Upper lobe of right lung (tissue), 1 donor: ENCODE measurements at places on chromosomes 11 and 22. TPM values are rescaled to one million over a fixed set of nuclear protein-coding genes. Genes with fewer than 3 reads are reported as not detected.

- DNase-seq: peak; percentile 80
These were observed 747 bp downstream of the TPCN2 start for GRCh38 chr11:69049490-69049867.

- no peak for DNase-seq
These were observed 109.8 kb upstream of the SERPIND1 start for GRCh38 chr22:20663941-20664593.

FOLR1 gene
- 163 TPM for total RNA-seq

MS4A7 gene
- 184 TPM for total RNA-seq

- DNase-seq: no peak
These were observed 741 bp upstream of the TALDO1 start for GRCh38 chr11:746289-747157.

- DNase-seq: no peak
These were observed 73.2 kb downstream of the GRK3 start for GRCh38 chr22:25637672-25638071.

- no peak for DNase-seq
These were observed 11.3 kb upstream of the AMPD3 start for GRCh38 chr11:10443721-10444235.

- DNase-seq: no peak
These were observed 6.3 kb upstream of the KDM4F start for GRCh38 chr11:95042906-95043305.

DYNC2H1 gene
- total RNA-seq: 16.2 TPM

- DNase-seq: no peak
These were observed 34.7 kb downstream of the PRR14L start for GRCh38 chr22:31715147-31715778.

- DNase-seq: peak; percentile 72
These were observed 3.6 kb upstream of the TBC1D22A start for GRCh38 chr22:46758867-46759290.

GRCh38 chr11:46336563-46337180, 10.6 kb upstream of the DGKZ start:
- peak; percentile 85 for DNase-seq
